Dermis lymphatic vessel endothelial cell (primary cell): ENCODE measurements at places on chromosomes 2 and 18. TPM values are rescaled to one million over a fixed set of nuclear protein-coding genes. Genes with fewer than 3 reads are reported as not detected.

The UGT1A10 gene
- total RNA-seq: not detected in 2 replicates

The CCDC68 gene
- 0.34 and 1.4 TPM in 2 replicates for total RNA-seq

The C2orf92 gene
- total RNA-seq: 1.6 and 2.3 TPM in 2 replicates

The VIT gene
- total RNA-seq: under 0.01 TPM in 1 of 2 replicates, not detected in the other

The BUB1 gene
- 5.3 and 7.4 TPM in 2 replicates for total RNA-seq

The IGFBP5 gene
- total RNA-seq: 0.54 and 2.0 TPM in 2 replicates

The ST8SIA5 gene
- total RNA-seq: under 0.01 TPM in 1 of 2 replicates, not detected in the other

The DNAJC5G gene
- total RNA-seq: 0.60 and 2.4 TPM in 2 replicates

The RESP18 gene
- not detected in 2 replicates for total RNA-seq

The PID1 gene
- total RNA-seq: 0.11 and 0.17 TPM in 2 replicates

The SPAST gene
- 27.3 and 36.5 TPM in 2 replicates for total RNA-seq

The IRS1 gene
- total RNA-seq: 0.09 and 0.11 TPM in 2 replicates

The TNS1 gene
- total RNA-seq: 33.3 and 41.8 TPM in 2 replicates
